ENCODE measurements at places on chromosomes 2 and 18.

DNA sequence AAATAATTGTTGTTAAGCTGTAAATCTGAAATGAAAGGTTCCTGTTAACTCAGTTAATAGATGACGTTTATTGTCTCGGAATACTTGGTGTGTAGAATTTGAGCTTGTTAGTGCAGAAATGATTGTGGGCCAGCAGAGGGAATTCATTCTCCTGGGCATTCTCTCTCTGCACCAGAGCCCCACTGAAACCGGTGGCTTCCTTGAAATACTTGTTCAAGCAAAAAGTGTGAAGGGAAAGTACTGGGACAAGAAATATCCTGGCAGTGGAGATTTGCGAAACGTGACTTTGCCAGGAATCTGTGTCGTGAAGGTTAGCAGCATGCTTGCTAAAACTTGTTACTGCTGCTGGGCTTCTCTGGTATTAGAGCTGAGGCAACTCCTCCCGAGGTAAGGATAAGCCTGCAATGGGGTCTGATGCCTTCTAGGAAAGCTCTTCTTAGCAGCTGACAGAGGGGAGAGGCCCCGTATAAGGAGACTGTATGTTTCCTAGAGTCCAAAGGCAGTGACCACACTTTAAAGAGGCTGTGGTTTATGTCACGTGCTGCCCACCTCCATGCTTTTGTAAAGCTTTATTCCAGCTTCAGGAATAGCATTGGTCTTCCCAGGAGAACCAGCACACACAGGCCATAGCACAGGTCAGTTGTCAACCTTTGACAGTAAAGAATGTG, 2.0 kb downstream of the ITGA6 start:
- DNase-seq, result no peak

GRCh38 chr18:68991286-68991685, 193.4 kb downstream of the CCDC102B start:
- no peak for DNase-seq

GRCh38 chr2:241350878-241351639, 5.0 kb upstream of the FARP2 start:
- no peak for DNase-seq

GRCh38 chr18:79949697-79950487, 1.6 kb downstream of the SLC66A2 start:
- no peak for DNase-seq

DNA sequence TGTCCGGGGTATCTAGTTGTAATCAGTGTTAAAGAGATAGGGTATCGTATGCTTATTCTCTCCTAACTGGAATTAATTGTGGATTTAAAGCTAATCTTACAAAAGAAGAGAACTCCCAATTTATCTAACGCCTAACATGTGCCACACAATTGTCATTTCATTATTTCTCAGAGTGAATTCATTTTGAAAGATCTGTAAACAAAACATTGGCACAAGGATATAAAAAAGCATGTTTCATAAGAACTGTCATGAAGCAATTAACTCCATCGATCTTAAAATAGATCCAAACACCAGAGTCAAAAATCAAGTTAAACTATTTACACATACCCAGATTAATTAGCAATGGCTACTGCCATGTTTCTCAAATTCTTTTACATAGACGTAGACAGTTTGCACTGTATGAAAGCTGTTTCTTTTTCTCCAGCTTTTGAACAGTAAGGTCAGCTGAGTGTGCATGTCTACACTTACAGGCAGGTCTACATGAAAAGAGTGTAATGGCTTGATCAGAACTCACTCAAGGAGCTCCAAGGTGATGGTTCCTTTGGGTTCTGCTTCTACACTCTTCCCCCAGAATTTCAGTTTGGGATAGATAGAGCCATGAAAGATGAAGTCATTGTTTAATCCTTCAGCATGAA, 38.8 kb downstream of the CABYR start:
- no peak for DNase-seq

DNA sequence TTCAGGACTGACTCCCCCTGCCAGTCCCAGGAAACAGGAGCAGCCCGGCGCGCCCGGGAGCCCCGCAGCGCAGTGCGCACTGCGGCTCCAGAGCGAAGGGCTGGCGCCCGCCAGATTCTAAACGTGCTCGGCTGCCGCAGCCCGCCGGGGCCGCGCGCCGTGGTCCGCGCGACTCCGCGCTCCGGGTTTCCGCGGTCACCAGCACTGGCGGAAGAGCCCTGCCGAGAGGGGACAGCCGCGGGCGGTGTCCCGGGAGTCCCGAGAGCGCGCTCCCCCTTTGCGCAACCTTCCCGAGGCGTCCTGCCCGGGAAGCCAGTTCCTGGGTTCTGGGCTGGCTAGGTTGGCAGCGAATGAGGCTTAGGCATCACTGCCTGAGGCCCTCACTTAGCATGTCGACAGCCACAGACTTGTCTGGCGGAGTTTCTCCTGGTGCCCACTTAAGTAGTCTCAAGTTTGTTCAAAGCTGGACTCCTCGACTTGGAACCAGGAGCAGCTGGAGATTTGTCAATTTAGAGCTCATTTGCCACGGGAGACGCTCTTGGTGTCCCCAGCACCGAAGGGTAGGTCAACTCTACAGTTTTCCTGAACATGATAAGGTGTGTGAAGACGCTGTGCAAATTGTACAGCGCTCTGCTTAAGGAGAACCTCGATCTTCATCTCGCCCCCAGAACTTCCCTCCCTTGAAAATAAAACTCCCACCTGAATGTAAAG, 1.5 kb upstream of the VSNL1 start:
- no peak for DNase-seq

- DNase-seq, result no peak
Observed at GRCh38 chr2:82224301-82224940, 1919.9 kb upstream of the LRRTM1 start.
